ENCODE measurements at places on chromosomes 5 and 9. TPM values are rescaled to one million over a fixed set of nuclear protein-coding genes. Genes with fewer than 3 reads are reported as not detected.

The BARHL1 gene
- not detected for total RNA-seq

The NSG2 gene
- not detected for total RNA-seq

The SLC2A8 gene
- total RNA-seq = 5.5 TPM

The POLE3 gene
- total RNA-seq = 15.5 TPM

The JAKMIP2 gene
- 1.4 TPM for total RNA-seq

The FREM1 gene
- total RNA-seq = 0.49 TPM

The SLC34A3 gene
- not detected for total RNA-seq
